ENCODE measurements at places on chromosomes 2 and 18.

- DNase-seq: no peak
These were observed 111.1 kb downstream of the MTX2 start for GRCh38 chr2:176380341-176380740.

GRCh38 chr2:8414946-8415879, 266.6 kb upstream of the ID2 start:
- no peak for DNase-seq

- DNase-seq: no peak
These were observed 83.8 kb downstream of the EDAR start for GRCh38 chr2:108905176-108905575.

DNA sequence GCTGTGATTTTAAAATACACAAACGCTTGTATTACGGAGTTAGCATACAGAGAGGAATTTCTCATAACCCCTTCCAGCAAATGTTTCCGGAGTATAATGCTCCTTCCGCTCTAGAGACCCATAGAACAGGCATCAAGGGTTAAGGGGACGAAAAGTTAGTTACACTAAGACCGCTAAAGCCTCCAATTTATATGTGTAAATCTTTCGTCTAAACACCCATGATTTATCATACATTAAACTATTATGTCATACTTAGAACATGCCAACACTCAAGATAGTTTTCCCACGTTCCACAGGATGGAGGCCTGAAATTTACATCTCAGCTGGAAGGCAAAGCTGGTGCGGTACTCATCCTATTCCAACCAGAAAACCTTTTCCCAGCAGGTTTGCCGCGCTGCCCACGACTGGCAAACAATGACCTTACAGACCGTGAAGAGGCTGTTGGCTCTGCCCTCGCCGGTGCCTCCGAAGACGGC, 650 bp downstream of the ORMDL1 start:
- DNase-seq: peak; percentile 69
